Forelimb muscle (tissue), 1 donor: ENCODE measurements at places on chromosomes 11 and 22.

- DNase-seq = no peak
These were observed 71.7 kb downstream of the RPS6KA4 start for GRCh38 chr11:64430645-64431044.

GRCh38 chr11:35289821-35290220 lies 129.5 kb downstream of the SLC1A2 start:
- no peak for DNase-seq

DNA sequence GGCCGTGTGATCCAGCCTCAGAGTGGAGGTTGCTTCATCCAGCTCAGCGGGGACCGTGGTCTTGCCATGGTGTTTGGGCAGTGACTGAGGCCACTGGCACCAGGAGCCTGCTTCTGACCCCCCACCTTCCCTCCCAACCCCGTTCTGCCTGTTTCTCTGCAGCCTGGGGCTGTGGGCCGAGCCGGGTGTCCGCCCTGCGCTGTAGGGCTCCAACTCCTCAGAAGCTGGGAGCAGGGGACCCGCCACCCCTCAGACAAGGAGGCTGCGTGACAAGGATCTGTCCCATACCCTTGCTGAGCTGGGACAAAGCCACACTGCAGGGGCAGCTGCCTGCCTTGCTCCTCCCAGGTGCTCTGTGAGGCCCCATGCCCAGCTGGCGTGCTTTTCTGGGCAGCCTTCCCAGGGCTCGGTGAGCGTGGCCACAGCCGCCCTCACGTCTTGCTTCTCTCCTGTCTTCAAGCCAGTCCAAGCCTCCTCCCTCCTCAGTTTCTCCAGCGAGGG lies 11.7 kb upstream of the ARFGAP3 start:
- DNase-seq = no peak

- DNase-seq = no peak
These were observed 8.7 kb downstream of the SPI1 start for GRCh38 chr11:47369676-47370075.

DNA sequence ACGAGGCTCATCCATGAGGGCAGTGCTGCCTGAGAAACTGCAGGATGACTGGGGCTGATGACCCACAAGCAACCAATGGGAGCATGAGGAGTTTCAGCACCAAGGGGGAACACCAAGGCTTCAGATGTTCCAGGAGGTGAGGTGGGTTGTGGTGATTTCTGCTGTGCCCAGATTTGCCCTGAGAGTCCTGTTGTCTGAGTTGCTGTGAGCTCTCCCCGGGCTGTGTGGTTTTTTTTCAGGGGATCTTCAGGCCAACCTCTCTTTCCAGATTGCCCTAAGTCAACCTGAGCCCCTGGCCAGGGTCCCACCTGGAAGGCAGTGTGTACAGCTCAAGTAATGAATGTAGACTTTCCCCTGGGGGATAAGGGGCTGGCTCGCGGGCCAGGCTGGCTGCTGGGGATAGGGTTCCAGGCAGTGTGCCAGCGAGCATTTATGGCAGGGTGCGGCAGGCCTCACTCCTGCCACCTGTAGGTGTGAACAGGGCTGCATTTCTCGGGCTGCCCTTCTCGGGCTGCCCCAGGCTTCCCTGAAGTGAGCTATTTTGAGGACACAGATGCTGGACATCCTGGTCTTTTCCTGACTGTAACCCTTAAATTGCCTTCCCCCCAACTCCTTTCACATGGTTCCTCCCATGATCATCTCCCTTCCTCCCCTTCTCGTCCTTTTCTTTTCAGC lies 9.8 kb downstream of the SLC22A6 start:
- no peak for DNase-seq

GRCh38 chr11:90512846-90513245 lies 290.0 kb upstream of the CHORDC1 start:
- no peak for DNase-seq
